ENCODE measurements at places on chromosomes 3 and 15.

DNA sequence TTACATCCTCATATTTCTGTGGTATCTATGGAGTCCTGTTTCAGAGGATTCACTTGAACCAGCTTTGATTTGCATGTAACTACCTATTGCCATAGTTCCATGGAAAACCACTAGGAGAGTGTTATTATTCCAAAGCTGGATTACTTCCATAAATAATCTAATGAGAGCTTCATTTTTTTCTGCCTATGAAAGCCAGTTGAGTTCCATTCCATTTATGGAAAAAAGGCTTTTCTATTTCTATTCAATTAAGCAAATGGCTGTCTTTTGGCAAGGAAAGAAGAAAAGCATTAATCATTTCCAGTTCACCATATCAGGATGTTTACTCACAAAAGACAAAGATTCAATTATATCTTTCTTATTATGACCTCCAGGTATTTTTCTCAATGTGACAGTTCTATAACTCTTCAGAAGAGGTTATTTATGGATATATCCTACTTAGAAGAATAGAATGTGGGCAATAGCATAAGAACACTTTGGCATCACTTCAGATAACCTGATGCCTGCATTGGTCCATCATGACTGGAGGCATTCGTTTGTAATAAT, 259.9 kb upstream of the ZPLD1 start:
- H3K36me3 ChIP-seq = no peaks in the 10 kb centered on the region
- no peaks in the 10 kb centered on the region for H3K4me1 ChIP-seq
- H3K4me3 ChIP-seq = no peak overlapping the region
- H3K27ac ChIP-seq = no peak overlapping the region

DNA sequence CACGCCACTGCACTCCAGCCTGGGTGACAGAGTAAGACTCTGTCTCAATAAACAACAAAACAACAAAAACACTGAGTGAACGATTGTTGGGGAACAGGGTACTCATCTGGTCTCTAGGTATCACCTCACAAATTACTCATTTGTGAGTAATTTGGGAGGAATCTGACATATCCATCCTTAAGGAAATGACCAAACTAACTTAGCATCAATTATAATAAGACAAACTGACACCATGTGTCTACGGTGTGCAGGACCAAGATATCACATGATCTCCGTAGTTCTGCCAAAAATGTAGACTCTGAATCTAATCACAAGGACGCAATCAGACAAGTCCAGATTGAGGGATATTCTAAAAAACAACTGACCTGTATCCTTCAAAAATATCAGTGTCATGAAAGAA, 12.0 kb upstream of the DAPK2 start:
- H3K27ac ChIP-seq = no peak overlapping the region
- H3K4me3 ChIP-seq = no peak overlapping the region
- no peaks in the 10 kb centered on the region for H3K4me1 ChIP-seq
- H3K36me3 ChIP-seq = no peaks in the 10 kb centered on the region
- DNase-seq = no peak

DNA sequence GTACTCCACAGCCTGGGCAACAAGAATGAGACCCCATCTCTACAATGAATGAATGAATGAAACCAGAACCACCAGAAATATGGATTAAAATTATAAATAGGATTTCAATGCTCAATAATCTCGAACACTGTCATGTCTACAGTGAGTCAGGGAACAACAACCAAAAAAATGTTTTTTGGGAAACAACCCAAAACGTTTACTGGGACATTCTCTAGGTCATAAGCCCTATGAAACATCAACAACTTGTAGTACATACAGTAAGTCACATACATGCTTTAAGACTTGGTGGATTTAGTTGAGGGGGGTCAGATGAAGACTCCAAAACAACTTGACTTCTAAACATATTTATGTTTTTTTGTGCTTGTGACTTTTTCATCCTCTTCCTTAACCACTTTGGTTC, 511.2 kb downstream of the FOXP1 start:
- no peak overlapping the region for H3K4me3 ChIP-seq
- peaks cover 26% of the 10 kb centered on the region for H3K4me1 ChIP-seq
- H3K27ac ChIP-seq = no peak overlapping the region
- H3K36me3 ChIP-seq = peaks cover 5% of the 10 kb centered on the region

- no peaks in the 10 kb centered on the region for H3K27me3 ChIP-seq
- no peak overlapping the region for H3K4me3 ChIP-seq
- no peak for DNase-seq
- H3K27ac ChIP-seq = no peak overlapping the region
Observed at GRCh38 chr15:49900006-49900902, 218.8 kb downstream of the ATP8B4 start.

DNA sequence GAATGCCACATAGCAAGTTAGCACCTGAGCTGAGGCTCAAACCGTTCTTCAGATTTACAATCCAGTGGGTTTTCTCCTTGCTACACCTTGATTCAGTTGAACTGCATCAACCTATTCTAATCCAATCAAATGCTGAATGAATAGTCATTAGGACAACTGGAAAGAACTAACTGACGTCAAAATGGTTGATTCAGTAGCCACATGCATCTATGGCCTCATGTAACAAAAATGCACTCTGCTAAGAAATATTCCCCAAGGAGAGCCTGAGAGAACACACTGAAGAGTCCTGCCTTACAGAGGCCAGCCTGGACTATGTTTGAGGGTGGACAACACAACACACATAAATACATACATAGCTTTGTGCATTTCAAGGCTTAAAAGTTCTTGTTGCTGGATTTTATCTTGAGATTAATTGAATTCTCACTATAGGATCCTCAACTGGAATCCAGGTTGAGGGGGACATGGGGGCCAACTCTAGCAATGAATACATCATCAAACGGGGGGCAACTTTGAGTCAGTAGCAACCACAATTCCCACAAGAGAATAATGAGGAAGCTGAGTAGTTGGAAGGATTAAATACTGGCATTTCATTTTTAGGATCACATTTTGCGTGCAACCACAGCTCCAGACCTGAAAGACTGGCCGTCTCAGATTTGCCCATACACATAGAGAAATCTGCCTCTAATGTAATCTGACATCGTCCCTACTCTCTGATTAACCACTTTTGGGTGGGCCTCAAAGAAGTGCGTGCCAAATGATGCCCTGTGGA, 280.2 kb upstream of the ICE2 start:
- H3K4me3 ChIP-seq = no peak overlapping the region
- H3K4me1 ChIP-seq = peaks cover 4% of the 10 kb centered on the region
- peaks cover 8% of the 10 kb centered on the region for H3K27me3 ChIP-seq
- no peak for DNase-seq
- no peak overlapping the region for H3K27ac ChIP-seq
